ENCODE measurements at places on chromosomes 13 and 19. TPM values are rescaled to one million over a fixed set of nuclear protein-coding genes. Genes with fewer than 3 reads are reported as not detected.

NEK5 gene
- total RNA-seq, result not detected

TEX101 gene
- total RNA-seq, result not detected

RDH8 gene
- total RNA-seq, result not detected

CDX2 gene
- not detected for total RNA-seq

SHISA7 gene
- not detected for total RNA-seq

ZNF497 gene
- total RNA-seq, result 3.7 TPM

CAB39L gene
- 23.9 TPM for total RNA-seq

CEACAM3 gene
- not detected for total RNA-seq

OR4F17 gene
- not detected for total RNA-seq

MIA gene
- total RNA-seq, result not detected

TINCR gene
- 0.23 TPM for total RNA-seq

LGALS7 gene
- 0.69 TPM for total RNA-seq

KIR2DL1 gene
- not detected for total RNA-seq

KLF1 gene
- total RNA-seq, result not detected

NCR1 gene
- 0.66 TPM for total RNA-seq

CC2D1A gene
- 21.0 TPM for total RNA-seq

PNMA8B gene
- total RNA-seq, result 2.8 TPM

KCNC3 gene
- 0.40 TPM for total RNA-seq

TMEM238 gene
- 31.2 TPM for total RNA-seq

KCNRG gene
- 7.9 TPM for total RNA-seq

ZIC2 gene
- not detected for total RNA-seq

ELAVL1 gene
- 63.5 TPM for total RNA-seq

TTC9B gene
- total RNA-seq, result not detected

CEACAM18 gene
- total RNA-seq, result not detected

NALCN gene
- 1.6 TPM for total RNA-seq

SMIM7 gene
- 90.2 TPM for total RNA-seq

VSTM1 gene
- not detected for total RNA-seq

LHB gene
- total RNA-seq, result not detected

KIR2DL3 gene
- not detected for total RNA-seq

ADPRHL1 gene
- total RNA-seq, result 3.9 TPM

CRLF1 gene
- not detected for total RNA-seq

DACH1 gene
- total RNA-seq, result 1.1 TPM

CPAMD8 gene
- total RNA-seq, result 7.8 TPM

OR10H1 gene
- not detected for total RNA-seq

RINL gene
- 2.0 TPM for total RNA-seq

CACNG6 gene
- total RNA-seq, result not detected

PRSS57 gene
- total RNA-seq, result not detected

MAB21L1 gene
- 0.48 TPM for total RNA-seq

TUBB4A gene
- not detected for total RNA-seq

SIGLEC12 gene
- not detected for total RNA-seq

GNA15 gene
- 1.4 TPM for total RNA-seq

LILRA5 gene
- total RNA-seq, result 2.2 TPM

TEX26 gene
- not detected for total RNA-seq

CILP2 gene
- 5.4 TPM for total RNA-seq

GRIN2D gene
- 0.12 TPM for total RNA-seq

GARIN5A gene
- total RNA-seq, result 6.9 TPM

ZNF493 gene
- 28.6 TPM for total RNA-seq

JUND gene
- 921 TPM for total RNA-seq

ZNF444 gene
- total RNA-seq, result 40.2 TPM

GNG7 gene
- total RNA-seq, result 34.6 TPM

Data from ovary (tissue), 10 donors.